ENCODE measurements at places on chromosomes 7 and 10. TPM values are rescaled to one million over a fixed set of nuclear protein-coding genes. Genes with fewer than 3 reads are reported as not detected.

GRCh38 chr7:73307436-73307835, 1.2 kb downstream of the NSUN5 start:
- DNase-seq: no peak

DNA sequence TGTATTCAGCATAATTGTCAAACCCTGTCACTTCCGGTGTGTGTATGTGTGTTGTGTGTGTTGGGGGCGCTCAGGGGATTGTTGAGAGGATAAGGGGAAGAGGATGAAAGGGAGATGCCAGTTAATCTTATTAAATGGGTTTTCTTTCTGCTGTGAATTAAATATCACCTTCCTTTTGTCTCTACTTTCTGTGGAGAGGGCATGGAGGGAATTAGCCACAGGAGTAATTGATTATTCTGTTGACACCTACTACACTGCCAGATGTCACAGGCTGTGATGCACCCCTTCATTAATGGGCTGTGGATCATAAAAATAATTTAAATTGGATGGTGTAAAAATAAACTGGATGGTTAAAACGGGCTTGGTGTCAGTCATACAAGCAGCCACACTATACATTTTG, 311.9 kb downstream of the MDFIC start:
- no peak for DNase-seq

DNA sequence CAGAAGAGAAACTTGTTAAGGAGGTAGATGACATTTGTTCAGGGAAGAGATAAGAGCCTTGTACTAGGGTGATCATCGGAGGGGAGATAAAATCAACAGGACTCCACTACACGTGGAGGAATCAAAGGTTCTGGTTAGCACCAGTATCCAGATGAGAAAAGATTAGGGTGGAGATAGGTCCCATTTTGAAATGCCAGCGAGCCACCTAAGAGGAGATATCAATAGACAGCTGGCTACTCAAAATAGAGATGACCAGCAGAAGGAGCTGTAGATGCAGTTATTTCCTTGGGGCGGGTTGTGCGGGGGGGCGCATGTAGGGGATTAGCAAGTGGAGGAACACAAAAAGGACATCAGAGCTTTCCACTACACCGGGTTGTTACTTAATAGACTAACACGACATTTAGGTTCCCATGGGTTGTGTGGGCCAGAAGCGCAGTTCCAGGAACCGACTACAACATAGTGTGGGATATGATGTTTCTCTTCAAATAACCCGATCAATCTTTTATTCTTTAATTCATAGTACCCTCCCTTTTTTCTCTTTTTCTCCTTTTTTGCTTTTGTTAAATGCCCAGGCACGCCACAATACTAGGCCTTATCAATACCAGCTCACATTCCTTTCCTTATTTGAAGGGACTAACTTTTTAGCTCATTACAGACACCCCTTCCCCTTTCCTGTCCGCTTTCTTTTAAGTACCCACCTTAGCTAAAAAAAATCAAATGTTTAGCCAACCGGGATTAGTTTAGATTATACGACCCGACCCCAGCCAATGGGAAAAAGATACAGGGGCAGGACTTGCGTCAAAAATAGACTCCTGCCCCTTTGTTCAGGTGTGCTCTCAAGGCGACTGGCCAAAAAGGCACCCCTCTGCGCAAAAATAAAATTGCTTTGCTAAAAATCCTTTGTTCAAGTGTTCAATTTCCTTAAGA, 2.0 kb upstream of the KIF11 start:
- peak; percentile 75 for DNase-seq

GRCh38 chr7:15396210-15397158, 165.3 kb downstream of the AGMO start:
- DNase-seq: no peak

DNA sequence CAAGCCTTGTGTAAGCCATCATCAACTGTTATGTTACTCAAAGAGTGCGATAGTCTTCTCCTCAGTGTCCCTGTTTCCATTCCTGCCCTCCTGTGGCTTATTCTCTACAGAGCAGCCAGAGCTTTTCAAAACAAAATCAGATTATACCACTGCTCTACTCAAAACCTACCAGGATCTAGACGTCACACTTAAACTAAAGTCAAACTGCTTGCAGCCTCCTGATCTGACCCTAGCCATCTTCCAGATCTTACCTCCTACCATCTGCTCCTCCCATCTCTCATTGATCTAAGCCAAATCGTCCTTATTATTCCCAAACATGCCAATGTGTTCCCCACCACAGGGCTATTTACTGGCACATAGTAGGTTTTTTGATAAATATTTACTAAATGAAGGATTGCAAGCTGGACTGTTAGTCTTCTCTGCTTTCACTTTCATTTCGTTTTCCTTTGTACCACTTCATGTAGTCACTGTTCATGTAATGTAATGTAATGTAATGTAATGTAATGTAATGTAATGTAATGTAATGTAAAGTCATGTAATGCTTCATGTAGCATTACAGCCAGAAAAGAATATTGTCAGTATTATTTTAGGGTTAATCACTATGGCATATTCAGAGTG, 116.1 kb downstream of the GPR37 start:
- DNase-seq: no peak

DNA sequence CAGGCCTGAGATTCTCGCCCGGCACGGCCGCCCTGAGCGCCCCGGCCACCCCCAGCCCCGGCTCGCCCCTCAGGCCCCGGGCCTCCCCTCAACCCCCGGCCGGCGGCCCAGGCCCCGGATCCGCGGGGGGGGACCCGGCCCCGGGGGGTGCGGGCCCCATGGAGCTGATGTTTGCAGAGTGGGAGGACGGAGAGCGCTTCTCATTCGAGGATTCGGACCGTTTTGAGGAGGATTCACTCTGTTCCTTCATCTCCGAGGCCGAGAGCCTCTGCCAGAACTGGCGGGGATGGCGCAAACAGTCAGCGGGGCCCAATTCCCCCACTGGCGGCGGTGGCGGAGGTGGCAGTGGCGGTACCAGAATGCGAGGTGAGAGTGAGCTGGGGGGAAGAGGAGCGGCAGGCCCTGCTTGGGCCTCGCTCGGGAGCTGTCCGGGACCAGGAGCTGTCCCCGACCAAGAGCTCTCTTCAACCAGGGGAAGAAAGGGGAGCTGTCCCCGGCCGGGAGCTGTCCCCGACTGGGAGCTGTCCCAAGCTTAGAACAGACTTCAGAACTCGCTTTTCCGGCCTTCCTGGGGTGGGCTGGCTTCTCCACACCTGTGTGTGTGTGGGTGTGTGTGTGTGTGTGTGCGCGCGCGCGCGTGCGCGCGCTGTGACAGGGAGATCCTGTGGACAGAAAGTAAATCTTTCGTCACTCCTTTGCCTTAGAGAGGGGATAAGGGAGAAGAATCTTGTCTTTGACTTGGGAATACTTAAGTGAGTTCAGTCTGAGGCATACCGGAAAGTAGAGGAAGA, 510 bp downstream of the ZSWIM8 start:
- DNase-seq: peak; percentile 82

DNA sequence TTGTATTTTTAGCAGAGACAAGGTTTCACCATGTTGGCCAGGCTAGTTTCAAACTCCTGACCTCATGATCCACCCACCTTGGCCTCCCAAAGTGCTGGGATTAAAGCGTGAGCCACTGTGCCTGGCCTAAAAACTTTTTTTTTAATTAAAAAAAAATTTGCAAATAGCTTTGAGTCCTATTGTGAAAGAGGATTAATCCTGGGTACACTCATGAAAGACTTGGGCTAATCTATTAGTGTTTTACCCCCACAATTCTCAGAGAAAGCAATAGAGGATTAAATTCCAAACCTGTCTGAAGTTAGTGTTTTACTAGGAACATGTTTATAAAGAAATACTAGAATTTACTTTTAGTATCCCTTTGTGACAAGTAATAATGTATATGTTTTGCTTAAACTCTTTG, 76.9 kb upstream of the ITGB1 start:
- DNase-seq: no peak

DNA sequence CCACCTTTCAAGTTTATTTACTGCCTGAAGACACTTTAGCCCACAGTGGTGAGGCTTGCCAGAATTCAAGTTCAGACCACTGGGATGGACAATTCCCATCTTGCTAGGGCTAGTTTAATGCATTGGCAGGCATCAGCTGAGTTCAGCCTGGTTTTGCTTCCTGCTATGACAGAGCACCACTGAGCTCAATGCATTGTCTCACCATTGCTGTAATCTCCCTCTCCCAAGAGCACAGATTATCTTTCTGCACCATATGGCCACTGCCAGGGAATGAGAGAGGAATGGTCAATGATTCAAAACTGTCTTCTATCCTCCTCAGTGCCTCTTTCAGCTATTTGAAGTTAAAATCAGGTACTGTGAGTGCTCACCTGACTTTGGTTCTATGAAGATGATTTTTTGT, 160.8 kb downstream of the XPNPEP1 start:
- DNase-seq: no peak

- peak; percentile 56 for DNase-seq
Measured at GRCh38 chr7:148697256-148698006, 1.3 kb upstream of the CUL1 start.

- DNase-seq: no peak
Measured at GRCh38 chr7:2023877-2024566, 208.7 kb downstream of the MAD1L1 start.

DNA sequence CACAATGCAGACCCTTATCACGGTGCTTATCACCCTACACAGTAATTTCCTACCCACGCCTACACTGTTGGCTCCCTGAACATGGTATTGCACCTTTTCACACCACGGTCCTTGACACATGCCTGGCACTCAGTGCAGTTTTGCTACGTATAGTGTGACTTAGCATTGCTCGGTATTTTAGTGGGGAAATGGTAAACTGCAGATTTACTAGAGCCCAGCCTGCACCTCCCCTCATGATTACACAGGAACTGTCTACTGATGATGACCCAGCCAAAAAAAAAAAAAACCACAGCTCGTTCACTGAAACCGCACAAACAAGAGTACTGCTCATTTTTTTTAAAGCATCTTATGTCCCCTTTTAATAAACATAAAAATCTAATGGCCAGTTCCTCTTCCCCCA, 124.2 kb upstream of the ZNF746 start:
- no peak for DNase-seq

Gene CALHM2
- total RNA-seq: 62.6 TPM

Gene HOXA10
- total RNA-seq: 27.4 TPM

Gene ANKRD1
- 10.9 TPM for total RNA-seq

Measured in GM23248 (cell line).